NCI-H460 (cell line): ENCODE measurements at places on chromosomes 16 and 17.

GRCh38 chr16:85593494-85594221 lies 19.5 kb upstream of the GSE1 start:
- no peak for DNase-seq

DNA sequence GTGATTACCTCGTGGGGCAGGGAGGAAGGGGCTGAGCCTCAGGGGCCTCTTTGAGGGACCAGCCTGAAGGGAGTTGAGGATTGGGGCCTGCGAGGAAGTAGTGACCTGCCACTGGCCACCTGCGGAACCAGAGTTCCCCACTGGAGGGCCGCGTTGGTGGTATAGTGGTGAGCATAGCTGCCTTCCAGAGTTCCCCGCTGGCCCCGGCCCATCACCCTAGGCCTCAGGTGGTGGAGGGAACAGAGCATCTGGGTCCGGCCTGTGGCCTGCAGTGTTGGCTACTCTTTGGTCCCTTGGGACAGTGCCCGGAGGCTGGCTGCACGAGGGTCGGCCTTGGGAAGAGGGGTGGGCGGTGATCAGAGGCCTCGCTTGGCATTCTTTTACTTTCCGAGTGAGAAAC lies 20.5 kb downstream of the MGAT5B start:
- DNase-seq: no peak

- DNase-seq: no peak
Measured at GRCh38 chr17:50799582-50799981, 32.3 kb upstream of the ANKRD40CL start.

DNA sequence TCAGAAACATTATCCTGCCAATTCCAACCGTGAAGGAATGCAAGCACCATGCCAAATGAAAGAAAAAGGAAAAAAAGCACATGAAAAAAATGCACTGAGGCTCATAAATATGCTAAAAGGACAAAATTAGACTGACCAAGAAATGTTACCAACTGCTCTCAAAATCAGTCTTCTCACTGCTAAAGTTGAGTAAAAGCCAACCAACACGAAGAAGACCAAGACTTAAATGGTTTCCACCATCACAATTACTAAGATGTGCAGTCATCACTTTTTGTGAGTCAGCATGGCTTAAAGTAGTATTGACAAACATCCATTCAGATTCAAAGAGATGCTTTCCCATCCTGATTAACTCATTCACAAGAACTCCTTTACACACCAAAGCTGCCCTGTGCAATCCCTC lies 16.4 kb downstream of the CDYL2 start:
- no peak for DNase-seq

DNA sequence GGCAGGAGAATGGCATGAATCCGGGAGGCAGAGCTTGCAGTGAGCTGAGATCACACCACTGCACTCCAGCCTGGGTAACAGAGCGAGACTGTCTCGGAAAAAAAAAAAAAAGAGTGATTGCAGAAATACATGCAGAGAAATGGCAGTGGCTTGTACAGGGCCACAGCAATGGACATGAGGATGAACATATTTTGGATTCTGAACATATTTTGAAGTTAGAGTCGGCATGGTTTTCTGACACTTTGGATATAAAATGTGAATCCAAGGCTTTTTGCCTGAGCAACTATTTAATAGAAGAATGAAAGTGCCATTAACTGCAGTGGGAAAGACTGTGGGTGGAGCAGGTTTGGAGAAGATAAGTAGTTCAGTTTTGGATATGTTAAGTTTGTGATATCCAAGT lies 35.8 kb downstream of the CPD start:
- no peak for DNase-seq

DNA sequence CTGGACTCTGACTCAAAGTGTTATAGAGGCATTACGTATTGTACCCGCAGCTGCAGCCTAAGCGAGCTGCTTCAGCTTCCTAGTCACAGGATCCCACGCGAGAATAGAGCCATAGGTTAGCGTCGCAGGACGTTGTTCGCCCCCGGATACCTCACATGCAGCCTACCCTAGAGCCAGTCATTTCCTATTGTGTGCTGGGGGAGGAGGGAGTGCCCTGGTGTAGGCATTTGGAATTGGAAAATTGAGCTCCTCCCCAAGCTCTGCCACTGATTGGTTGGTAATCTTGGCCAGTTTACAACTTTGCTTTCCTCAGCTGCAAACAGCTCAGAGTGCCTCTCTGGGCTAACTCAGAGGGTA lies 530 bp downstream of the NAA60 start:
- DNase-seq: peak; percentile 17

GRCh38 chr17:66354472-66354871 lies 52.1 kb downstream of the PRKCA start:
- DNase-seq: no peak

DNA sequence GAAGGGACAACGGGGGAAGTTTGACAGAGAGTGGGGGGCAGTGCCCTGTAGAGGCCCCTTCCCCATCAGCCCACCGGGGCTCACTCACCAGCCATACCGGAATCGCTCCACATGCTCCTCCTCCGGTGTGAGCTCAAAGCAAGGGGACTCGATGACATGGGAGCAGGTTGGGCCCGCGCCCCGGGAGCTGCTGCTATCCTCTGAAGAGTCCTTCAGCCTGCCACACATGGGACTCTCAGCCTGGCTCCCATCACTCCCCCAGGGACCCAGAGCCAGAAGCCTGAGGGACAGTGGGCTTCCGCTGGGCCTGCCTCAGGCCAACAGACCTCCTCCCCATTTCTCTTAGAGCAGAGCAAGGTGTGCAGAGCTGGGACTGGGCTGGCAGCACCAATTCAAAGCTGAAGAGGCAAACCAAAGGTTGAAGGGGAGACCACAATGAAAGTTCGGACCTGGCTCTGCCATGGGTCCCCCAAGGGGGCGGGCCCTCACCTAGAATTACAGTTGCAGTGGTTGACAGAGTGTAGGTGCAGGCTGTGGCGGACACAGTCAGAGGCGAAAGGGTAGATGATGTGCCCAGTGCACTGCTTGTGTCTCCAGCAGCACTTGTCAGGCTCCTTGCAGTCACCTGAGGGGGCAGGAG lies 7.3 kb downstream of the PROCA1 start:
- DNase-seq: no peak

- peak; percentile 29 for DNase-seq
Measured at GRCh38 chr16:58393138-58393504, 850 bp downstream of the GINS3 start.

- DNase-seq: no peak
Measured at GRCh38 chr16:61952841-61953240, 83.4 kb downstream of the CDH8 start.

- DNase-seq: no peak
Measured at GRCh38 chr16:85978291-85978775, 79.4 kb downstream of the IRF8 start.

GRCh38 chr17:19502517-19502916 lies 31.1 kb upstream of the SLC47A1 start:
- DNase-seq: no peak

DNA sequence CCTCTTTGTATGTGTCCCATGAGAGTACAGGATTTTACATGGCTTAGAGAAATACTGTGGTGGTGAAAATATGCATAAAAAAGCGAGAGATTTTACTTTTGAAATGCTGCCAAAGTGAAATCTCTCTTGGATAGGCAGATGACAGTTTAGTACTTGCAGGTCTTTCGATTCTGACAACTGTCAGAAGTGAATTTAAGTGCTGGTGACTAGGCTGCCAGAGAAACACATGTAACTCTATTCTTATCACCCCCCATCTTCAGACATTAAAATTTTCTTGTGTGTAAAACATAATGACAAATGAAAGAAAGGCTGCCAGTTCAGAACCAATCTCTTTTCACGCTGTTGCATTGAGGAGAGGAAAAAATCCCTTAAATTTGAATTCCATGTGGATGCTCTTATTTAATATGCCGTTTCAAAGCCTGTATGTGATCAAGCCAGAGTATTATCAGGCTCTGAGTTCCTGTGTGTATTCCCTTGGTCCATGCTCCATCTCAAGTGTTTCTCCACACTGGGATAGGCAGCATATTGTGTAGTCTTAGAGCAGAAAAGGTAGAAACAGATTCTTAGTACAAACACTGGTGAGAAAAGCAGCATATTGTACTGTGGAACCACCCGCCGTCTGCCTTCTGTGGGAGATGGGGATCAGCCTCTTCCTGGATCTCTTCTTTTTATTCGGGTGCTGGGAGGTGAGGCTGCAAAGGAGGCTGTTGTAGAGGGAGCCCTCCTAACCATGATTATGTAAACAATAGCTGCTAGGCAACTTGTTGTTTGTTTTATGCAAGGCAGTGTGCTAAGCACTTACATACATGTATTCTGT lies 291.3 kb downstream of the WWOX start:
- DNase-seq: no peak

- peak; percentile 51 for DNase-seq
Measured at GRCh38 chr17:43020789-43021740, 1.1 kb downstream of the VAT1 start.

DNA sequence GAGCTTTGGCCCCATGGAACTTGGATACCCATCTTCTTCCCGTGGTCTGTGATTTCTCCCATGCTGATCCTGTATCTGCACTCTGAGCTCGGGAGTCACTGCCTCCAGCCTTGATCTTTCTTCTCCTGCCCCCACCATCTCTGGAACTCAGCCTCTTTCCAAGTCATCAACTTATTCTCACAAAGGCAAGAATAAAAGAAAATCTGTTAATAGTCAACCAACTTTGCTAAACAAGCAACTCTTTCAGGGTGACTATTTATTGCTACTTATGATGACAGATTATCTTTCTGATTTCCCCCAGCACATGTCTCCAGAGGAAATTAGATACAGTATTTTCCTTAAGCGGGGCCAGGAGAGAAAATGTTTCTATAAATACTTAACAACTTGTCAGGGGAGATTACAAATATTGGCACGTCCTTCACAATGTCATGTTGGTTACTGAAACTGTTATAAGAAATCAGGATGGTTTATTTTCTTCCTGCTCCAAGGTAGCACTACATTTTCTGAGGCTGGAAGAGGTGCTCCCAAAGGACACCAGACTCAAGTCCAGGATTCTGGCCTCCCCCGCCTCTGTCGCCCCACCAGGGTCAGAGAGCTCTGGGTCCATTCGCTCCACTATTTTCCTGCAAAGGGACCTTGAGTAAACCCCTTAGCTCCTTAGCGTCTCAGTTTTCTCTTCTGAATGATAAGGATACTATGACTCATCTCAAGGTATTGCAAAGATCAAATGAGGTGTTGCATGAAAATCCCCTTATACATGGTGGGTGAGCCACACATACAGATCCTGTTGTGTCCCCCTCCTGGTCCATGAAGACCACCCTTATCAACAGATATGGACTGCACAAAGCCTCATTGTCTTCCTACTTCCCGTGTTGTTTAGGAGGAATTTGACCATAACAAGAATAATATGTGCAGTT lies 205.2 kb upstream of the WSCD1 start:
- no peak for DNase-seq

- DNase-seq: peak; percentile 55
Measured at GRCh38 chr17:15490634-15491261, 23.3 kb upstream of the CDRT4 start.

- no peak for DNase-seq
Measured at GRCh38 chr17:13320046-13320785, 281.5 kb downstream of the HS3ST3A1 start.

DNA sequence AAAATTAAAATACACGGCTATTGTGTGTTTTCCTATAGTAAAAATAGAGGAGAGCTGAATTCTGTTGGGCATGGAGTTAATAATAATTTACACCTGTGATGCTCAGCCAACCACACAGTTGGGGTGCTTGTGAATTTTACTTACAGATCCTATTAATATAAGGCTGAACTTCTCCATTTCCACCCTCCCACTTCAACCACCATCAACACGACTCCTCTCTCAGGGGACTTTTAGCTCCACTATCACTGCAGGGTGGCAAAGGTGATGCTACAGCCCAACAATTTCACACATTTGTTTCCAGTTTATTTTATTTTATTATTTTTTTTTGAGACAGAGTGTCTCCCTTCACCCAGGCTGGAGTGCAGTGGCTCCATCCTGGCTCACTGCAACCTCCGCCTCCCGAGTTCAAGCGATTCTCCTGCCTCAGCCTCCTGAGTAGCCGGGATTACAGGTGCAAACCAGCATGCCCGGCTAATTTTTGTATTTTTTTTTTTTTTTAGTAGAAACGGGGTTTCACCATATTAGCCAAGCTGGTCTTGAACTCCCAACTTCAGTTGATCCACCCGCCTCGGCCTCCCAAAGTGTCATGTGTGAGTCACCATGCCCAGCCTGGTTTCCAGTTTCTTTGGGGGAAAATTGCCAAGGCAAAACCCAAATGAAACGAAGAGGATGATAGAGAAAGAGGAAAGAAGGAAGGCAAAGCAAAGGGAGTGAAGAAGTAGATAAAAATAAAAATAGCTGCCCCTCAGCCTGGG lies 57.9 kb downstream of the GNA13 start:
- no peak for DNase-seq

- DNase-seq: no peak
Measured at GRCh38 chr17:36609498-36609862, 8.1 kb downstream of the MRM1 start.

DNA sequence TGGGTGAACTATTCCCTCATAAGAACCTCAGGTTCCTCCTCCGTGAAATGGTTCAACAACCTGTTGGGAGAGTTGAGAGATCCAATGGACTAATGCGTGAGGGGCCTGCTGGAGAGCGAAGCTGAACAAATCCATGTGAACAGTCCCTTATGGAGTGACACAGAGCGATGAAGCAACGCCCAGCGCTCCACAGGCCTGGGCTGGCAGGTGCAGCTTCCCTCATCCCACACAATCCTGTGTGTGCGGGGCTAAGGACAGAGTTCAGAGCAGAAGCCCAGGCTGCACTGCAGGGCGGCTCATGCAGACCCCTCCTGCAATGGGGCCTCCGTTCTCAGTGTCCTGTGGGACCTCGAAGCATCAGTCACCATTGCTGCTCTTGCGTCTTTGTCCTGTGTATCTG lies 90.4 kb downstream of the KCNJ12 start:
- no peak for DNase-seq

DNA sequence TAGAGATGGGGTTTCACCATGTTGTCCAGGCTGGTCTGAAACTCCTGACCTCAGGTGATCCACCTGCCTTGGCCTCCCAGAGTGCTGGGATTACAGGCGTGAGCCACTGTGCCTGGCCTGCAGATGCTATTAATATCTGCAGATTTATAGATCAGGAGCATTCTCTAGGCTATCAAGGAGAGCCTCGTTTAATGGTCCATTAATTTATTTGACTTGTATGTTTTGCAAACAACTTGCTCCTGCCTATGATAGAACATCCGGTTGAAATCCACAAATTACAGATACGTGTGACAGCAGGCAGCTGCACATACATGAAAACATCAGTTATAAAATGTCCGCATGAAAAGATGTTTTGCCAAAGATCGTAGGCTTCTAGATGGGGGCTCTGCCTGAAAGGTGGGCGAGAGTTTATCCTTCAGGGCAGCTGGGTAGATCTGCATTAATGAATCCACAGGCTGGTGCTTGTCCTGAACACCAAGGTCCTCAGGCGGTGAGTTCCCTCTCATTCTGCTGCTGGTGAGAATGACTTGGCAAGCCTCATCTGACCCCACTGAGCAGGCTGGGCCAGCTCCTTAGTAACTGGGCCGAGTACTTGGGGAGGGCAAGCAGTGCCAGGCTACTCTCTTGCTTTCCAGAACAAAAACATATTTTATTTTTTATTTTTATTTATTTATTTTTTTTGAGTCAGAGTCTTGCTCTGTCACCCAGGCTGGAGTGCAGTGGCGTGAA lies 37.1 kb upstream of the MGAT5B start:
- no peak for DNase-seq
